ENCODE measurements at places on chromosomes 3 and 15. TPM values are rescaled to one million over a fixed set of nuclear protein-coding genes. Genes with fewer than 3 reads are reported as not detected.

DNA sequence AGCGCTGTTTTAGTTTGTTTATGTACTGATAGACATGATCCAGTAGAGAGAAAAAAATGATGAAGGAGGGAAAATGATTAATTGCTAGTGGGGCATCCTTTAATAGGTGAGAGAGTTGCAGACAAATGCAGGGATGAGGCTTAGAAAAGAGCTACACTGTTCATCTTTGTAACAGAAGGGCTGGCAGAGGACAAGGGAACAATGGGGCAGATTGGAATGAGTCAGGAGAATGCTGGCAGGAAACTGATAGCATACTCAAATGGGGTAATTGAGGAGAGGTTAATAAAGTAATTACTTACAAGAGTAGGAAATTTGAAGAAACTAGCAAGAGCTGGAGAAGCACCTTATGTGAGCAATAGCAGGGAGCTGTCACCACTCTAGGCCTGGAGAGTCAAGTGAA lies 170.9 kb downstream of the OXSM start:
- H3K36me3 ChIP-seq, result no peaks in the 10 kb centered on the region
- no peak overlapping the region for H3K4me3 ChIP-seq
- H3K27ac ChIP-seq, result no peak overlapping the region
- no peaks in the 10 kb centered on the region for H3K27me3 ChIP-seq

- DNase-seq, result no peak
- no peaks in the 10 kb centered on the region for H3K4me1 ChIP-seq
- no peaks in the 10 kb centered on the region for H3K27me3 ChIP-seq
- H3K36me3 ChIP-seq, result no peaks in the 10 kb centered on the region
These were observed 541.5 kb downstream of the GABRG3 start for GRCh38 chr15:27512281-27513001.

Gene SMCO1
- total RNA-seq, result 0.45 TPM

DNA sequence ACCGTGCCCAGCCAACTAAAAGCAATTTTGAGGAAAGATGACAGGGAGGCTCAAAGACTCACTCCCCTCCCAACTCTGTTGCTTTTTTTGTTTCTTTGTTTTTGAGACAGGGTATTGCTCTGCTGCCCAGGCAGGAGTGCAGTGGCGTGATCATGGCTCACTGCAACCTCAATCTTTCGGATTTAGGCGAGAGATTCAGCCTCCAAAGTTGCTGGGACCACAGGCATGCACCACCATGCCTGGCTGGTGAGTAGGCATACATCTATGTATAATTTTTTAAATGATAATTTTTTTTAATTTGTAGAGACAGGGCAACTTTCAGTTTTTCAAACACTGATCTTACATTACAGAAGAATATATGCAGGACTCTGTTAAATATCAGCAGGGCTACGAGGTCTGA lies 15.8 kb upstream of the THUMPD3 start:
- no peak overlapping the region for H3K4me3 ChIP-seq
- no peaks in the 10 kb centered on the region for H3K36me3 ChIP-seq
- no peaks in the 10 kb centered on the region for H3K27me3 ChIP-seq
- DNase-seq, result no peak

GRCh38 chr3:102195198-102195948 lies 239.4 kb upstream of the ZPLD1 start:
- no peak overlapping the region for H3K4me3 ChIP-seq
- DNase-seq, result no peak
- no peaks in the 10 kb centered on the region for H3K4me1 ChIP-seq
- no peaks in the 10 kb centered on the region for H3K27me3 ChIP-seq
- no peak overlapping the region for H3K27ac ChIP-seq
- H3K36me3 ChIP-seq, result no peaks in the 10 kb centered on the region

DNA sequence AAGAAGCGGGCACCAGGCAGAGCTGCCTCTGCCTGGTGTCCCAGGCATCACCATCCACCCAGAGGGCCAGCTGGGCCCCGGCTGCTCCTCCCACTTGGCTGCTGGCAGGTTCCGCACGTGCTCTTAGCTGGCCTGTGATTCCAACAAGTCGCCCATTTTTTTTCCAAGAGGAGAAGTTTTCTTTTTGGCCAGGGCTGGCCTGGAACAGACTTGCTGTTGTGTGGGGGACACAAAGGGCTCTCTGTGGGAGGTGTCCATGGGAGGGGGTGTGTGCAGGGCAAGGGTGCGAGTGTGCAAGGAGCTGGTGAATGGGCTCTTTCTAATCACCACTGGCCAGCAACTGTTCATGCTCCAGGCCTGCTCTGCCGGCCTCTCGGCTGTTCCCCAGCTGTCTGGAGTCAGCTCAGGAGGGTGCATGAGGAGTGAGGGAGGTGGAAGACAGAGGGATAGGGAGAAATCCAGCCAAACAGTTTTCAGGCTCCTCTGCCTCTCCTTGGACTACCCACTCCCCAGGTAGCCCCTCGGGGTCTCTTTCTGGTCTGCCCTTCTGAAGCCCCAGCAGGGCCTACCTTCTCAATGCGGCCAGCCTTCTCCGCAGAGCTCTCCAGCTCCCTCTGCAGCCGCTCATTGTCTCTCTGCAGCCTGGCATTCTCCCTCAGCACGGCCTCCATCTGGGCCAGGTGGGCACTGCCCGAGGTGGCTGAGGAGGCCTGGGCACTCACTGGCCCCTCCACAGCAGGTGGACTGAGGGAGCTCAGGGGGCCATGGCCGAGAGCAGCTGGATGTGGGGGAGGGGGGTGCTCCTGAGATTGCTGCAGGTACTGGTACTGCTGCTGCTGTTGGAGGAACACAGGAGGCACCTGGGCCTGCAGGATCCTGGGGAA lies 7.1 kb downstream of the AMOTL2 start:
- H3K27ac ChIP-seq, result peak overlapping the region; percentile 99
- peaks cover 31% of the 10 kb centered on the region for H3K36me3 ChIP-seq
- H3K27me3 ChIP-seq, result no peaks in the 10 kb centered on the region
- peaks cover 49% of the 10 kb centered on the region for H3K4me1 ChIP-seq
- no peak for DNase-seq

- H3K36me3 ChIP-seq, result no peaks in the 10 kb centered on the region
- H3K4me1 ChIP-seq, result no peaks in the 10 kb centered on the region
- no peak overlapping the region for H3K27ac ChIP-seq
- H3K4me3 ChIP-seq, result no peak overlapping the region
These were observed 545.8 kb upstream of the ADAMTS9 start for GRCh38 chr3:65233561-65233960.

DNA sequence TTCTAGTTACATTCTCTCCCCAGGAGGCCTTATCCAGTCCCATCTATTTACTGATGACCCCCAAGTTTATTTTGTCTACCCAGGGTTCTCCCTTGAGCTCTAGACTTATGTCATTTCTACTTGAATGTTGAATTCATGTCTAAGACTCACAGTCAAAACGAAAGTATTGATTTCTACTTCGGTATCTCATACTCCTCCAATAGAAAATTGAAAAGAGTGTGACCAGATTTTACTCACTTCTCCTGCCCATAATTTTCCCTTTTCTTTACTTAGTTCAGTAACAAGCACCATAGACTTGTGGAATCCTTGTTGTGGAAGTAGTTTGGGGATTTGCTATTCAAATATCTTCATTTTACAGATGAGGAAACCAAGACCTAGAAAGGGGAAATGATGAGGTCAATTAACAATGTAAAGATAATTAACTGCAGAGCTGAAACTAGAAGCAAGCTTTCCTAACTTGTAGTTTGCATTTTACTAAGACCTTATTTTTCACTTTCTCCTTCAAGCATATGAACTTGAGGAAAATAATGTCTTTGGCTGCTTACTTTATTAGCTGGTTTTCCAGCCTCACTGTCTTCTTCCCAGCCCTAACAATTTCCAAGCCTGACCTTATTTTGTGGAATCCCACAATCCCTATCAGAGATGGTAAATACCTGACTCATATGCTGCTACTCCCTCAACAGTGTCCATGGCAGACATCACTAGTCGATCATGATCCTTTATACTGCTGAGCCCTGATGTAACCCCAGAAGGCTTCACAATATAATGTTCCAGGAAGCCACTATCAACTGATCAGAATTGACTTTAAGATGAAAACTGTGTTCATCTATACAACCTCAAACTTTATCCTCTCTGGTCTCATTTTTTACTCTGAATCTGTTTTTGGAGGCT lies 123.9 kb upstream of the AGBL1 start:
- H3K36me3 ChIP-seq, result no peaks in the 10 kb centered on the region
- H3K4me3 ChIP-seq, result no peak overlapping the region
- H3K27ac ChIP-seq, result no peak overlapping the region
- no peaks in the 10 kb centered on the region for H3K4me1 ChIP-seq
- H3K27me3 ChIP-seq, result no peaks in the 10 kb centered on the region
- DNase-seq, result no peak

GRCh38 chr3:39196671-39197356 lies 4.4 kb upstream of the XIRP1 start:
- H3K4me3 ChIP-seq, result no peak overlapping the region
- DNase-seq, result no peak
- peak overlapping the region; percentile 55 for H3K27ac ChIP-seq
- H3K36me3 ChIP-seq, result no peaks in the 10 kb centered on the region
- no peaks in the 10 kb centered on the region for H3K27me3 ChIP-seq
- peaks cover 25% of the 10 kb centered on the region for H3K4me1 ChIP-seq

- H3K4me1 ChIP-seq, result no peaks in the 10 kb centered on the region
- no peak overlapping the region for H3K4me3 ChIP-seq
- no peak for DNase-seq
These were observed 201.9 kb downstream of the PDCD6IP start for GRCh38 chr3:34000301-34000700.

DNA sequence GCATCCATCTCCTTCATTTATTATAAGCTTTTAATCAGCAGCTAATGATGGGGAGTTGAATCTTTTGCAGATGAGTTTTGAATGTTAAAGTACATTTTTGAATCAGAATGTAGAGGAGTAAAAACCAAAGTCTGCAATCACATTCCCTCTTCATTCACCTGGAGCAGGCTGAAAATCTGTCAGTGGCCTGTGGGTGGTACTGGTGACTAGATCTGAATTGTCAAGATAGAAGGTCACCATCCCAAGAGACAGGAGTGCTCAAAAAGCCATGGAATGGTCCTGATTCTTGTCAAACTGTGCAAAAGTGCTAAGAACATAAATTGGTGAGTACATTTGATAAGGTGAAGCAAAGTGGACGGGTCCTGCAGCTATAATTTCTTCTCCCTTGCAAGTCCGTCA lies 881.3 kb upstream of the NR2F2 start:
- no peaks in the 10 kb centered on the region for H3K36me3 ChIP-seq
- H3K27me3 ChIP-seq, result no peaks in the 10 kb centered on the region
- DNase-seq, result no peak

- no peaks in the 10 kb centered on the region for H3K36me3 ChIP-seq
- no peak overlapping the region for H3K4me3 ChIP-seq
- no peaks in the 10 kb centered on the region for H3K27me3 ChIP-seq
- no peaks in the 10 kb centered on the region for H3K4me1 ChIP-seq
These were observed 335.1 kb upstream of the DCBLD2 start for GRCh38 chr3:99236576-99236975.

All from cardiac muscle cell (in vitro differentiated cells and primary cell).